IPS DF 6.9 (cell line): ENCODE measurements at places on chromosomes 13 and 19.
A peak's percentile ranks its signal among the peaks of the same experiment; 100 is the strongest.

DNA sequence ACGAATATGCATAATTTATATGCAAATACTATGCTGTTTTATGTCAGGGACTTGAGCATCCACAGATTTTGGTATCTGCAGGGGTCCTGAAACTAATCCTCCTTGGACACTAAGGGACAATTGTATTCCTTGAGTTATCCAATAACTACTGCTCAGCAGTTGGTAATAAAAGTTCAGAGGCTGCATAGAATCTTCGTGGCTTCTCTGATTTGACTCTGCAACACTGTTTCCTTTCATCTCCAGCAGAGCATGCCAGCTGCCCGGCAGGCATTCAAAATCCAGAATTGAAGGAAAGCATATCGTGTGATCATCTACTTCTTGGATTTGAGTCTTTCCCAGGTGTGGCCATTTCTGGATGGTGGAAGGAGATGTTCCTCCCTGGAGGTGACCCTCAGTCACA is 64.5 kb upstream of the MRI1 start:
- H3K27ac ChIP-seq = no peak overlapping the region
- H3K4me1 ChIP-seq = no peaks in the 10 kb centered on the region
- H3K36me3 ChIP-seq = no peaks in the 10 kb centered on the region
- no peak for DNase-seq
- H3K4me3 ChIP-seq = no peak overlapping the region

GRCh38 chr13:32949820-32950219 is 66.4 kb upstream of the KL start:
- DNase-seq = no peak
- H3K27ac ChIP-seq = no peak overlapping the region
- H3K4me3 ChIP-seq = no peak overlapping the region
- no peaks in the 10 kb centered on the region for H3K27me3 ChIP-seq
- H3K36me3 ChIP-seq = no peaks in the 10 kb centered on the region

- H3K4me3 ChIP-seq = peak overlapping the region; percentile 41; the same call in 1 of the 2 replicates
- peaks cover 5% of the 10 kb centered on the region; the same call in 1 of the 2 replicates for H3K36me3 ChIP-seq
- DNase-seq = no peak
- peaks cover 8% of the 10 kb centered on the region; the same call in 1 of the 2 replicates for H3K4me1 ChIP-seq
Measured at GRCh38 chr19:45779231-45780145, 2.8 kb downstream of the DMPK start.

DNA sequence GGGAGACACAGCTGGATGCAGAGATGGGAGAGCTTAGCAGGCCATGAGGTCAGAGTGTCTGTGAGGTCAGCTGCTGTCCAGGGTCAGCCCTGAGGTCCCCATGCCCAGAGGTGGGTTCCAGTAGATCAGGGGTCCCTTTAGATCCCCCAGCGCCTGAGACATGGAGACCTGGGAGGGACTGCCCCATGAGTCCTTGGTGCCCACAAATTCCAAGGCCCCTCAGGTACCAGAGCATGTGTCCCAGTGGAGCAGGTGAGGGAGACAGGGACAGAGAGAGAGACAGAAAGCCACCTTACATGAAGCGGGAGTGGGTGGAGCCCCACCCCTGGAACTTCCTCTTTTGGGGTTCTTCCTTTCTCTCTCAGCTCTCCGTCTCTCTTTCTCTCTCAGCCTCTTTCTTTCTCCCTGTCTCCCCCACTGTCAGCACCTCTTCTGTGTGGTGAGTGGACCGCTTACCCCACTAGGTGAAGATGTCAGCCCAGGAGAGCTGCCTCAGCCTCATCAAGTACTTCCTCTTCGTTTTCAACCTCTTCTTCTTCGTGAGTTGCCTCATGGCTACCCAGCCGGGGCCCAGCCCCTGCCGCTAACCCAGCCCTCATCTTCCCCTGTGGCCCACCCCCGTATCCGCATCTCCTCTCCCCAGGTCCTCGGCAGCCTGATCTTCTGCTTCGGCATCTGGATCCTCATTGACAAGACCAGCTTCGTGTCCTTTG is at the start of gene CD37:
Gene CD37 (plus strand): TSS at position 336 of the 713 bp plus-strand sequence. CDS start 135 bp downstream, at position 471.
- no peak within 1 kb of the TSS for H3K27ac ChIP-seq
- H3K4me1 ChIP-seq = peaks cover 3% of the 10 kb centered on the region; the same call in 1 of the 2 replicates
- DNase-seq = no peak
- H3K27me3 ChIP-seq = no peaks in the 10 kb centered on the region
- H3K4me3 ChIP-seq = no peak within 1 kb of the TSS

DNA sequence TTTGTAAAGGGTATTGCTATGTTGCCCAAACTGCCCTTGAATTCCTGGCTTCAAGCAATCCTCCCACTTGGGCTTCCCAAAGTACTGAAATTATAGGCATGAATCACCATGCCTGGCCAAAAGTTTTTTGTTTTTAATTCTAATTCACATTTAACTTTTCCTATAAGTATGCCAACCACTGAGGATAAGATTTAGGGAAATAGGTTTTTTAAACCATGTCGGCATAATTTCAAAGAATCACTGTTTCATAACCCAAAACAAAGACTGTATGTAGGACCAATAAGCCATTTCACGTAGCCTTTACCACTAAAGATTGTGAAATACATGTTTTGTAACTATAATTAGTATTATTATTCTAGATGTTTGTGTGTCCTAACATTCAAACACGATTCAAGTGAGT is 8.2 kb downstream of the ZDHHC20 start:
- no peak overlapping the region for H3K4me3 ChIP-seq
- H3K27me3 ChIP-seq = no peaks in the 10 kb centered on the region
- no peak for DNase-seq
- no peaks in the 10 kb centered on the region for H3K4me1 ChIP-seq
- H3K36me3 ChIP-seq = no peaks in the 10 kb centered on the region

DNA sequence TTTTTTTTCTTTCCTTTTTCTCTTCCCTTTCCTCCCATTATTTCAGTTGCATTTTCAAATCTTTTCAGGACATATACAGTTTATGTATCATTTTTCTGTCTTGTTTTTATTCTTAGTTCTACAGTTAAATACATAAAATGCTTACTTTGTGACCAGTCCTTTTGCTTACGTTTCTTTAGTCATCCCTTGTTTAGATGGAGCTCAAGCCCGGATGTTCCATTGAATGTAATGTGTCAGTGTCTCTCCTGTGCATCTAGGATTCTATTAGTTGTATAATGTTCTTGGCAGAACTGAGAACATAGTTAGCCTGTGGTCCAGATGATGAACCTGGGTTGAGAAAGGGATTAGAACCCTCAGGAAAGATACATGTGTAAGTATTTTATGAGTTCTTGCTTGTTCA is 17.8 kb downstream of the WASF3 start:
- H3K4me3 ChIP-seq = no peak overlapping the region
- H3K27ac ChIP-seq = no peak overlapping the region
- no peaks in the 10 kb centered on the region for H3K4me1 ChIP-seq
- DNase-seq = no peak
- H3K36me3 ChIP-seq = no peaks in the 10 kb centered on the region

DNA sequence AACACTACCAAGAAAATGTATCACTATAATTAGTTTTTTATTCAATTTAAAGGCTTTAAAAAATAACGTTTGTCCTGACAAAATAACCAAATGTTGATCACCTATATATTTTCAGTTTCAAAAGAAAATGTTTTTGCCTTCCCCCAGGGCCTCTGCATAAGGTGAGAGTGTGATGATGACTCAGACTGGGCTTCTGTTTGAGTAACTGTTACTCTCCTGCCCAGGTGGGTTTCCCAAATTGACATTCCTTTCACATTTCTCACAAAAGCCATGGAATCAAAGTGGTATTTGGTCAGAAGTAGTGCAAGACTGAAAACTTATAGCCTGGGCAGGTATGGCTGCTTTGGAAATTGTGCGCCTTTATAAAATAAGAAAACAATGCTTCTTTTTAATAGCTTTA is 180.6 kb downstream of the COG6 start:
- H3K27me3 ChIP-seq = no peaks in the 10 kb centered on the region
- H3K4me1 ChIP-seq = no peaks in the 10 kb centered on the region
- H3K4me3 ChIP-seq = no peak overlapping the region
- no peaks in the 10 kb centered on the region for H3K36me3 ChIP-seq
- no peak overlapping the region for H3K27ac ChIP-seq
- no peak for DNase-seq

- no peak overlapping the region for H3K27ac ChIP-seq
- H3K4me1 ChIP-seq = no peaks in the 10 kb centered on the region
- no peaks in the 10 kb centered on the region for H3K36me3 ChIP-seq
- no peaks in the 10 kb centered on the region for H3K27me3 ChIP-seq
- peak; percentile 60 for DNase-seq
Measured at GRCh38 chr19:4139614-4140236, 13.7 kb upstream of the CREB3L3 start.
